ENCODE measurements at places on chromosomes 12 and 14.

- DNase-seq: no peak
Observed at GRCh38 chr14:95038521-95039250, 118.6 kb downstream of the DICER1 start.

- no peak for DNase-seq
Observed at GRCh38 chr12:9335867-9336266, 127.7 kb upstream of the PZP start.

DNA sequence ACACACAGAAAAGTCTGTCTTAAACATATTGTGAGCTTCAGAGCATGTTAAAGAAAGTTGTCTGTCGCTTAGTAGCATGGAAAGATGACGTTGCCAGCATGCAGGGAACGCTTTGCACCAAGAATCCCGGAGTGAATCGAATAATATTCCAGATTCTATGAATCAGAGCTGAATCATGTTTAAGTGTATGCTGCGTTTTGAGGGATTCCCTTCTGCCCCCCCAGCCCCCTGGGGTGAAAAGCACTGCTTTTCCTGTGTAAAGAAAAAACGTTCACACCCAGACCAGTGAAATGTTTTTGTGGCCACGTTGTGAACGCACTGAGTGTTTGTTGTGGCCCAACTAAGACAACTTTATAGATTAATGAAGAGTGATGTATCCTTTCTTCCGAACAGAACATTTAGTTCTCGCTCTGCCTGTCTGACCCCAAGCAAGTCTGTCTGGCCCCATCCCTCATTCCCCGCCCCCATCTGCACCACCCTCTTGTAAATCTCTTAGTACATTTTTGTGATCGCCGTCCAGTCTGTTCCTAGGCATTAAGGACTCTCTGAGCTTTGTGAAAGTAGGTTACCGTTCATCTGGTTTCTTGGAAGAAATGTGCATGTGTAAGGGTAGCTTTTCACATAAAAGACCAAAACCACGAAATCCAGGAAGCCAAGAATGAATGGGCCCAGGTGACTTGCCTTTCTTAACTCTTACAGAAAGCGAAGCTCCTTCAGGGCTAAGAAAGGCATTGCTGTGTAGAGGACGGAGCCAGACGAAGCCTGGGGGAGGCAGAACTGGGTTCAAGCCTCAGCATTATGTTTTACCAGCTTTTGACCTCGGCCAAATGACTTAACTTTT is 103.0 kb downstream of the SAMD4A start:
- no peak for DNase-seq

GRCh38 chr12:44616402-44616801 is 259.7 kb downstream of the NELL2 start:
- DNase-seq: no peak

Measured in SW 1271 (cell line).